ENCODE measurements at places on chromosomes 6 and 20. TPM values are rescaled to one million over a fixed set of nuclear protein-coding genes. Genes with fewer than 3 reads are reported as not detected.

The TGM3 gene
- 0.09 TPM for total RNA-seq

The MOCS3 gene
- 8.7 TPM for total RNA-seq

The NKX2-2 gene
- total RNA-seq, result under 0.01 TPM

The AHCY gene
- 80.7 TPM for total RNA-seq
